ENCODE measurements at places on chromosomes 3 and 15. TPM values are rescaled to one million over a fixed set of nuclear protein-coding genes. Genes with fewer than 3 reads are reported as not detected.

DNA sequence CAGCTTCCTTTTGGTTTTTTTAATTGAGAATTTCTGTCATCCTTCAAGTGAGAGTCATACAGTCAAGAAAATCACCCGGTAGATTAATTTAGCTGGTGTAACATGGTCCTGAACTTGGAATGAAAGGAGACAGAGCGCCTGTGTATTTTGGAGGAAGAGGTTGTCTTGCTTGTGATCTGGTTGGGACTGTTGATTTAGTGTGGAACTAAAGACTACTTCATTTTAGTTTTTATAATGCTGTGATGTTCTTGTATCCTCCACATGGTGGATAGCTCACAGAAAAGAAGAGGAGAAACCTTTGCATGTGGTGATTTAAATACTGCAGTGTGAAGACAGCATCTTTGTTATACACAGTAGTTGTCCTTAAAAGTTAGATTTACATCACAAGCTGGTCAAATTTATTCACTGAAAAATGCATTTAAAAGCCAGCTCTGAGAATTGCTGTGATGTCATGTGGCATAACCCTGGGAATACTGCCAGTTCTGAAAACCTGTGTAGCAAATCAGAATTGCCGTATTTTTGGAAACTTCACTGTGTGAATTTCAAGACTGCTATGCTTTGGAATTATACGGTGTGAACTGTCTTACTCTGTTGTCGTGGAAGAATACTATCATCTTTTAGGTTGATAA is 268.5 kb downstream of the PTPRG start:
- no peak for DNase-seq

- no peak for DNase-seq
Observed at GRCh38 chr3:177194299-177194698, 3.0 kb downstream of the TBL1XR1 start.

DNA sequence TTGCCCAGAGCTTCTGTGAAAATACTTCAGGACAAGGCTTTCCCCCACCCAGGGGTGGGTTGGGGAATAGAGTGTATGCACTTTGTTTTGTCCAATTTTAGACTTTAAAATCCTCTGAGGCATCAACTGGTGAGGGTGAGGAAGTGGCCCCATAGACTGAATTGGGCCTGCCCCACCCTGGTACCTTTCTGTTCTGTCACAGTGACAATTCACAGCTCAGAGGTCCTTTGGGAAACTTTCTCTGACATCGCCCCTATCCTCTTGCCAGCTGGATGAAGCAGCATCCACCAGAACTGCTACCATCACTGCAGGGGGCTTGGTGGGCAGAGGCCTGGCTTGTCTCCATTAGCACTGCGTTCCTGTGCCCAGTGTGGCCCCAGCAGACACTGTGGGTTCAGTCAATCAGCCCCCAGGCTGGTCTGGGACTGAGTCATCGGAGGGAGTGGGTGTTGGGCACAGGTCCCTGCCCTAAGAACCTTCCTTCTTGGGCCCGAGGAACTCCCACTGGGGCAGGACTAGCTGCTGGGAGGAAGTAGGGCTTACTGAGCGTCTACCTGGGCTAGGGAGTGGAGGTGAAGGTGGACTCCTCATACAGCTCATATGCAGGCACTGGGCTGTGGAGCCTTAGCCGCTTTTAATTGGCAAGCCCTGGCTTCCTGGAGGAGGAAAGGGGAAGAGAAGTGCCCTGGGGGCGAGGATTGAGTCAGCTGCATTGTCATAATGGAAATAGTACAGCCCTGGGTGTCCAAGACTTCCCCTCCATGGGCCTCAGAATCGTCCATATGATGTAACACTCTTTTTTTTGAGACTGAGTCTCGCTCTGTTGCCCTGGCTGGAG is 1.5 kb upstream of the PPM1M start:
- DNase-seq, result no peak

DNA sequence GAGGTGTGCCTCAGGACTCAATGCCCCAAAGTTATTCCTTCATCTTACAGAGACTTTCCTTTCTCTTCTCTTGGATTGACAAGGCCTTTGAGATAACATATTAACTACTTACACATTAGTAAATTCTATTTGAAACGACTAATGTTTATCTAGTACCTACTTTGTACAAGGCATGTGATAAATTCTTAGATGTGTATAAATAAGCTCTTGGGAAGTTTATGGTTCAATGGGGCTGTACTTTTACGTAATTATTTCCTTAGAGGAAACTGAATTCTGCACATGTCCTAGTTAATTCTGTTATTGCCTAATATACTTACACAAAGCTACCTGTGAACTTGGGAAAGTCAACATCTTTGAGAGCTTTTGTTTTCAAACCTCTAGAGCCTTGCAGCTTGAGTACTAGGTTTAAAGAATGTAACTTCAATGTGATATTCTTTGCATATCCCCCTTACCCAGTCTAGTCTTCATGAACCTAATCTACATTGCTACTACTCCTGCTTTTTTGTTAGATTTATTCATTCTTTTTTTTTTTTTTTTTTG is 58.5 kb upstream of the RAP2B start:
- no peak for DNase-seq

GRCh38 chr3:25508901-25509300 is 80.8 kb downstream of the RARB start:
- DNase-seq, result no peak

DNA sequence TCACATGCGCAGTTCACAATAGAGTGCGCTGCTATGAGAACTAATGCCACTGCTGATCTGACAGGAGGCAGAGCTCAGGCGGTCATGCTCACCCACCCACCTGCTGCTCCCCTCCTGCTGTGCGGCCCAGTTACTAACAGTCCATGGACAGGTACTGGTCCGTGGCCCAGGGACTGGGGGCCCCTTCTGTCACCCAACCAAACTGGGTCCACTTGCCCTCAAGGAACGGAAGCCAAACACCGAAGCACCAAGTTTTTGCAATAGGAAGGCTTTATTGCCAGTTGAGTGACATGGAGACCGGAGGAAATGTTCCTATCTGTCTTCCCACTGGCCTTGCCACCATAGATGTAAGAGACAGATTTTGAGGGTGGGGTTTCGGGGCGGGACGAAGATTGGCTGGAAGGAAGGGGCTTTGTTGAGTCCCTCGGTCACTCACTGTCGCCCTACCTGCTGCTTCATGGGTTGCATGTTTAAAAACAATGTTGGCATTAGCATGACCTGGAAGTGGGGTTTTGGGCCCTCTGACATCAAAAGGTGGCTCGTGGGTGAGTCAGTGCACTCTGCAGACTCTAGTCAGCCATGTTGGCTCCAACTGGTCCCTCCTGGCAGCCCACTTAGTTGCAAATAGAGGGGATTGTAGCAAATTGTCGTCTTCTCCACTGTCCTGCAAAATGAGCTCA is 141.0 kb downstream of the TJP1 start:
- no peak for DNase-seq

DNA sequence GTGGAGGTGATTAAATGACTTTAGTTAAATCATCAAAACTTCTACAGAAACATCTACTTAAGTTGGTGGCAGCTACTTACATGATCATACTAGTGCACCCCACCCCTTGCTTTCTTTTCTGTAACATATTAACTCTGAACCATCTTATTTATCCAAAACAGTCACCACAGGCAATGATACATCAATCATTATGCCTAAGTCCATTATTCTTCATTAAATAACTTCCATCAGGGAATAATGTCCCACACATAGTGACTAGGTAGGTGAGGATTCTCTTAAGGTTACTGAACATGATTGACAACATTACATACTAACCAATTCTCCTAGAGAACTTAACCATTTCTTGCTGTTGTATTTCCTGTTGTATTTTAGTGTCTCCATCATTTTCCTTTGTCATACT is 210.2 kb downstream of the NR1D2 start:
- no peak for DNase-seq

GRCh38 chr3:183161552-183162336 is 790 bp downstream of the LAMP3 start:
- DNase-seq, result no peak

DNA sequence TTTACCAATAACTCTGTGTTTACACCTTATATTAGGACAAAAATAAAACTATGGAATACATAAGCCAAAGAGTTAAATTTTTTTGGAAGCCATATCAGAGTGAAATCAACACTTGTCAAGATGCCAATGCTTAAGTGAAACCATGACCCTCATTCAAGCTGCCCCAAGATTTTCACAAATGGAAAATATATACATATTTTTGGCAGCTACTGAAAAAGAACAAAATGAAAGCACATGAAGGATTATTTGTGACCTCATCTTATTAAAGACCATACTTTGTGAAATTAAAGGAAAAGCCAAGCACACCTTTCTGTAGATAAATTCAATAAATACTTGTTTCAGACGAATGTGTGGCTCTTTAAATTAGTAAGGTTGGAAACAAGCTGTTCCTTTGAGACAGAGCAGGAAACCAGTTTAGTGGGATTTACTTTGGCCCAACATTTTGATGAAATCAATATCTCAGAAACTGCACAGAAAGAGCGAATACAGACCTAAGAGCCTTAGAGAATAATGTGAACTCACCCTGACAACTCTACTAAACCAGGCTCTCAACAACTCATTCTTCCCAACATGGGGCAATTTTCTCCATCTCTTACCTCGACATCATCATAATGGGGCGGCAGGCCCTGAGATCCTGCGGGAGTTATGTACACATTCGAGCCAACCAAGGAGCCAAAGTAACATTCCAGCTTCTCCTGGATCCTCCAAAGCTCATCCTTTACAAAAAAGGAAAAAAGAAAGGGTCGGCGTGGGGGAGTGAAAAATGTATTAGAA is 11.1 kb downstream of the RIOX2 start:
- DNase-seq, result peak; percentile 63

DNA sequence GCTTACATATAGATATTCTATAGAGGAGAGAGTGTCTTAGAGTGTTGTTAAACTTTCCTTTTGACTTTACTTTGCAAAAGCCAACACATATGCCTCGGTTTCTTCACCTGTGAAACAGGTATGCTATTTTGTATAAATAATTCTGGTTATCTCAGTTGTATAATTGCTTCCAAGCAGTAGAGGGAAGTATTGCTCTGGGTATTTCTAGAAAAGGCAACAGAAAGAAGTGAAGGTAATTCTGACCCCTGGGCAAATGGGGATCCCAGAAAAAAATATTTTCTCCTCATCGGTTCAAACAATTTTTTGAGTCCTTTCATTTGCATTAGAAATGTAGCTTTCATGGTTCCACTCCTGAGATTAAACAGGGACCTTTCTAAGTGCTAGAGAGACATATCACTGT is 216.5 kb upstream of the SEMA6D start:
- DNase-seq, result no peak

DNA sequence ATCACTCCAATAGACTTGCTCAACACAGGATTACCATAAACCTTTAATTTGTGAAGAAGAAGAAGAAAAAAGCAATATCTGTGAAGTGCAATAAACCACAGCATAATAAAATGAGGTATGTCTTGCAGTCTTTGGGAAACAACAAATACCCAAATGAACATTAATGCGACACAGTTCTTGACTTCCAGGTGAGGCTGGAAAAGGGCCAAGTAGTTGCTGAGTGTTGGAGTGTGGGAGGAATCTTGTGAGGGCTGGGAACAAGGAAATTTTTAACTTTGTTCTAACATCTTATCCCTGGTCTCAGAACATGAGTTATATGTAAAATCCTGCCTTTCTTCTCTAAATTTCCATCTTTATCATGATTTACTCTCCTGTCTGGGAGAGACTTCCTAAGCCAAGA is 206.5 kb downstream of the DTWD1 start:
- DNase-seq, result no peak

GRCh38 chr3:43624619-43625305 is 3.0 kb upstream of the ANO10 start:
- DNase-seq, result no peak

GRCh38 chr3:52844290-52844975 is 9.6 kb upstream of the MUSTN1 start:
- no peak for DNase-seq

- no peak for DNase-seq
Observed at GRCh38 chr3:134625885-134626741, 24.7 kb downstream of the KY start.

The LRRIQ4 gene
- not detected for polyA plus RNA-seq

The TRH gene
- polyA plus RNA-seq, result not detected

The SH2D7 gene
- polyA plus RNA-seq, result 0.12 TPM

The TMEM44 gene
- 25.8 TPM for polyA plus RNA-seq

The SLC28A2 gene
- polyA plus RNA-seq, result 0.37 TPM

Measured in hindlimb muscle (tissue), 1 donor.